ENCODE measurements at places on chromosomes 6 and 20.

DNA sequence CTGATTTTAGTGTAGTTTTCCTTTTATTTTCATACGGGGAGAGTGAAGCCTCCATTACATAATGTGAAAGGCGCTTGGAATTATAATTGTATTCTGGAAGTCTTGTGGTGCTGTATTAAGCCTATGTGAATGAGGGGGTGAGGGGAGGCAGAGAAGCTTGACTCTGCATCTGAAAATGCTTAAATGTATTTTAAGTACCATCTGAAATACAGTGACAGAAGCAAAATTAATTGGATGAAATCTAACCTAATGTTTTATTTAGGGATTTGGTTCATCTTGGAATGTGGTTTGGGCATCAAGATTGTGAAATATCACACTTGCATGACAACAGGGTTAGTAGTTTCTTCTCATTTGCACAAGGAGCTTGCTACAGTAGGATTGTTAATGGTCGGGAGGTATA lies 41.2 kb downstream of the TMEM200A start:
- DNase-seq, result no peak

- DNase-seq, result no peak
These were observed 245.4 kb upstream of the EXOC2 start for GRCh38 chr6:938271-938905.

DNA sequence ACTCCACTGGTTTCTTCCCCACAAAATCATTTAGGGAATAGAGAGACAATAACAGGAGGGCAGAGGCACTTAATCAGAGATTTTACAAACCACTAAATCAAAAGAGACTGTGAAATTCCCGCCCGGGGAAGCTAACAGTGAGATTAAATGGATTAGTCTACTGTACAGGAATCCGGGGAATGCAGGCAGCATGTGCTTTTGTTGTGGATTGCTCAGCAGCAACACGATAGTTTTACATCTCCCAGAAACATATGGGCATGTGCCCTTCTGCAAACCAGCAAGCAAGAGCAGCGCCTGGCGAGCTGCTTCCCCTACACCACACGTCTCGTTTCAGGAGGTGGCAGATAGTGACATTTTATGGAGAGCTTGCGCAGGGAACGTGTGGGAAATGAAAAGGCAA lies 382.3 kb downstream of the CD83 start:
- DNase-seq, result no peak

DNA sequence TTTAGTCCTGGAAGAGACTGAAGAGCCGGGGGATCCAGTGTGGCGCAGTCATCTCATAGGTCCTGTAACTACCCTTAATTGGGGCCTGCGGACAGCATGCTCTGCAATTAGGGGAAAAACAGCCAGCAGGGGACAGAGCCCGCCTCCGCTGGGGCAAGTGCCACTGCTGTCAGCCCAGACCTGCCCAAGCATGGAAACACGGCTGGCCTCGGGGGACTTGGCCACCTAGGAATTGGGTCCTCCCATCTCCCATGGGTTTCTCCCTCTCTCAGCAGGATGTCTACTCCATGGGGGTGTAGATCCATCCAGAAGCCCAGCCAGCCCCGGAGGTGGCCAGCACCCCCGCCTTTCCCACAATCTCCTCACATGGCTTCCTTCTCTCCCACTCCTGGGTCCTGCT lies 3.6 kb downstream of the GHRH start:
- no peak for DNase-seq

GRCh38 chr6:33759887-33760629 lies 13.4 kb upstream of the IP6K3 start:
- peak; percentile 97 for DNase-seq

DNA sequence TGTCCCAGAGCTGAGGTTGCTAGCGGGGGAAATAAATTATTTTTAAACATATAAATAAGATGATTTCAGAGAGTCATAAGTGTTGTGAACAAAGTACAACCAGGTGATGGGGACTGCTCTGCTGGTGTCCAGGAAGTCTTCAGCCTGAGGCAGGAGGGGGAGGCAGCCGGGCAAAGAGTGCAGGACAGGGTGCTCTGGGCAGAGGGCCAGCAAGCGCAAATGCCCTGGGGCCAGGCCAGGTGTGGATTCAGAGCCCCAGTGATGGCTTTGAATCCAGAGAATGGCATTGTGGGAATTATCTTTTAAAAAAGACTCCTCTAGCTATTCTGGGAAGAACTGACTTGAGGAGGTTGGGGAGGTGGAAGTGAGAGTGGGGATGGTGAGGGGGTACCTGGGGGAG lies 1.6 kb downstream of the CLPSL1 start:
- no peak for DNase-seq

DNA sequence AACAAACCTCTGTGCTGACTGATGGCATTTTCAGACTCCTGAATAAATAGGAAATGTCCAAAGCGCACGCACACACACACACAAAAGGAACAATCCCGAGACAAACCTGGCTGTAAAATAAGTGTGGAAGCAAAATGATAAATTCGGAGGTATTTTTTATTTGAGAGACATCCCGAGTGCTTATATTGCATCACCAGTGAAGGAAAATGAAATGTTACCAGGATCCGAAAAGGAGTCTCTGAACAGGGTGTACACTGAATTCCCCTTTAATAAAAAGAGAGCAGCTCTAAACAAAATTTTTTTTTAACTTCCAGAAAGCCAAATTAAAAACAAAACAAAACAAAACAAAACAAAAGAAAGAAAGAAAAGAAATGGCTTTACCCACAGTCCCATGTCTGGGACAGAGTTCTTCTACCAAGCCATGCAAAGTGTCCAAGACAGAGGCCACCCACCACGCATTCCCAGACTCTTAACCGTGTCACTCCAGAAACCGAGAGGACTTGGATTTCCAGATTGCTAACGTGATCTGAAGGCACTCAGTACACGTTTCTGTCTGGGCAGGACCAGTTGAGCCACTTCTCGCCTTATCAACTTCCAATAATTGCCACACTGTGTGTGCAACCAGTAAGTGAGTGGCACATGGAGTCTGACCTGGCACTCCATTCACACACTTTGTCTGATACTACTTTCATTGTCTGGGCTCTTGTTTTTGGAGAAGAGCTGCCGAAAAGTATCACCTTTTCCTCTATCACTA lies 817 bp downstream of the ME1 start:
- DNase-seq, result peak; percentile 27

DNA sequence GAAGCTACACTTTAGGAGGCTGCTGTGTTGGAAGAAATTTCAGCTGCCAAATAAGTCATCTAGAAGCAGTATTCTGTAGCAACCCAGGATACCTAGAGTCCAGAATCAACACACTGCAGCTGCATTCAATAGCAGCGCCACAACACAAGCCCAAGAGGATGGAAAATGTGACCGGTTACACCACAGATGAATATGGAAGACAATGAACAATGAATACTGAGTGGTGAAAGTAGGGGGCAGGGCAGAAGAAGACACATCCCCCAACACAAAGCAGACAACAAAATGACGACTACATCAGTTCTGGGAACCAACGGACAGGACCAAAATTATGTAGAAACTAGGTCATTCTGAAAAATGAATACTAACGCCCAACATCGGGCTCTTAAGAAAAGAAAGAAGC lies 38.2 kb downstream of the KIF6 start:
- no peak for DNase-seq

- peak; percentile 67 for DNase-seq
These were observed 21.4 kb upstream of the TRAM2 start for GRCh38 chr6:52598123-52598823.

DNA sequence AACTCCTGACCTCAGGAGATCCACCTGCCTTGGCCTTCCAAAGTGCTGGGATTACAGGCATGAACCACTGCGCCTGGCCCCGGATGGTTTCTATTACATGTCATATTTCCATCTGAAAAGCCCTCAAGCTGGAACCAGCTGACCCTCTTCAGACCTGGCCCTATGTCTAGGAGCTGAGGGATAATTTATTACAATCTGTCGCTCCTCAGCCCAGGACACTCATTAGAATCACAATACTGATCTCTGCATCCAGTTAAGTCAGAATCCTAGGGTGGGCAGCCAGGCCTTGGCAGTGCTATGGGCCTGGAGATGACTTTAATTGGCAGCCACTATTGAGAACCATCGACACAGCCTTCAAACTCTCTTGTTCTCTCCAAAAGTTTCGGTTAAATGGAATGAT lies 162.6 kb upstream of the SNX9 start:
- no peak for DNase-seq

GRCh38 chr6:55868176-55868575 lies 7.2 kb downstream of the BMP5 start:
- DNase-seq, result no peak

GRCh38 chr6:98821756-98822405 lies 12.5 kb upstream of the POU3F2 start:
- no peak for DNase-seq

DNA sequence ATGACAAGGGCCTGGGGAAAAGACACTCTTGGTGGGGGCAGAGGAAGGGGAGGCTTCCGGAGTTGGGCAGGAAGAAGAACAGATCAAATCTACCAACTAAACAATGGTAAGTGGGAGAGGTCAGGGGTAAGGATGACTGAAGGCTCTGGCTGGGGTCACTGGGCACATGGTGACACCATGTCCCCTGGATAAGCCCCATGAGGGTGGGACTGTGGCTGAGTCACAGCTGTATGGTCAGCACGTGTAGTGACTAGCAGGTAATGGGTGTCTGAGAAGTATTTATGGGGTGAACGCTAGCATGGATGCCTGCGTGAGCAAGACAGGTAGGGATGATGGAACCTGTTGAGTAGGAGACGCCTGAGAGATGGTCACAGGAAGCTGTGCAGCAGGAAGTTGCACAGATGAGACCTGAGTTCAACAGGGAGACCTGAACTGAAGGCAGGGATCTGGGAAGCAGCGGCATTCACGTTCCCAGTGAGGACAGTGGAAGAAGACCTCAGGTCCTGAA lies 64.5 kb upstream of the SNX9 start:
- DNase-seq, result no peak

GRCh38 chr6:68039641-68040311 lies 595.3 kb upstream of the ADGRB3 start:
- no peak for DNase-seq

DNA sequence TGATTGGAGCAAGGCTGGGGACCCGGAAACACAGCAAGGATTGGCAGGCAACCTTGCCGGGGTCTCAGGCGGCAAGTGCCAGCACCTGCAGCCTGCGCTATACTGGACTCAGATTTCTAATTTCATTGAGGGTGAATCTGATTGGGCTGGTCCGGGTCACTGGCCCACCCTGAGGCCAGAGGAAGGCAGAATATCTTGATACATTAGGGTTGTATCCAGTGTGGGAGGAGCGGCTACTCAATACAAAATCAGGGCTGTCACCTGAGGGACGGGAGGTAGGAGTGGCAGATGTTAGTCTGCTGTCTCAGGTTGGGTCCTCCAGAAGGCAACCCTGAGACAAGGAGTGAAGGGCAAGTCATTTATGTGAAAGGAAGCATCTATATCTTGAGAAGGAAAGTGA lies 40.7 kb downstream of the BFSP1 start:
- no peak for DNase-seq

GRCh38 chr20:42747765-42748411 lies 441.8 kb downstream of the PTPRT start:
- peak; percentile 91 for DNase-seq

DNA sequence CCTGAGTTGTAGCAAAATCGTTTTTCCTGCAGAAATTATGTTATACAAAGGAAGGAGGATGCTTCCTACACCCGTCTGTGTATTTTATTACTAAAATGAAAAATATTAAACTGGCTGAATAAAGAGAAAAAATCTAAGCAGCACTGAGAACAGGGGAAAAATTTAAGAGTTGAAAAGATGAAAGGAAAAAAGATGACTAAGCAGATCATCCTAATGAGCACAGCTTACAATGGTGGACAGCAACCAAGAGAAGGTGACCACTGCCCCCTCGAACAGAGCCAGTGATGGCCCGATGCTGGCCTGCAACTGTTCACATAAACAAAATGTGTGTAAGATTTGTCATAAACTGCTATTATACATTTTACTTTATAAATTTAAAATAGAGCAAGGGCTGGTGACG lies 4.2 kb downstream of the PROKR2 start:
- DNase-seq, result no peak

All from NCI-H510A treated with DMSO at 0.1 percent for 48 hours (cell line).